Heart left ventricle (tissue), 16 donors: ENCODE measurements at places on chromosomes 11 and 22.

DNA sequence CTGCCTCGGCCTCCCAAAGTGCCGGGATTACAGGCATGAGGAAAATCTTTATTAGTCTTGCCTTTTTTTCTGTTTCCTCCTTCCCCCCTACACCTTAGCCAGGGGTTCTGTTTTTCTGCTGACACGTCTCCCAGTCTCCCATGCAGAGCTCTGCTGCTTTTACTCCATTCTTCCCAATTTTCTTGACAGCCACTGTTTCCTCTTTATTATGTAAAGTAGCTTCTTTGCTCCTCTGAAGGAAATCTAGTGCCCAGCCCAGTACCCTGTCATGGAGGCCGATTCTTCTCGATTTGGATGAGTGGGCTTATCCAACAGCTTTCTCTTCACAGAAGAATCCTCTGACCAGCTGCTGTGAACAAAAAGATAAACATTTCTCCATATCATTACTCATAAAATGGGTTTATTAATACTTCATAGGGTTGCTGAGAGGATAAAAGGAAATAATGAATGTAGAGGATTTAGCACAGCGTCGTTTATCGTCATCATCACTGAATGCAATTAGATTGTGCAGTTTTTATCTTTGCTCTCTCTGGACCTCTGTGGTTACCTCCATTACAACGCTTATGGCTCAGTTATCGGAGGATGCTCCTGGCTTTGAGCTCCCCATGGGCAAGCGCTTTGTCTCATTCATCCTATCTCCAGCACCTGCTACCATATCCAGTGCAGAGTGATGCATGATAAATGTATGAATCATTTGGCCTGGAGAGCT is 375.6 kb upstream of the C11orf87 start:
- DNase-seq: no peak

DNA sequence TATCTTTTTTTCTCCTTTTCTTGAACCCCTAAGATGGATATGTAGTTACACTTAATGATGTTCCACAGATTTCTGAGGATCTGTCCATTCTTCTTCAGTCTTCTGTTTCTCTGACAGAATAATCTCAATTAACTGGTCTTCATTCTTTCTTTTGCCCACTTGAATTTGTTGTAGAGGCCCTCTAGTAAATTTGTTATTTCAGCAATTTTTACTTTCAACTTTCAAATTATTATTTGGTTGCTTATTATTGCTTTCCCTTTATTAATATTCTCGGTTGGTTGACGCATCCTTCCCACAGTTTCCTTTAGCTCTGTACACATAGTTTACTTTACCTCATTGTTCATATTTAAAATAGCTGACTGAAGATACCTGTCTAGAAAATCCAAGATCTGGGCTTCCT is 1013.7 kb upstream of the CNTN5 start:
- DNase-seq: no peak

DNA sequence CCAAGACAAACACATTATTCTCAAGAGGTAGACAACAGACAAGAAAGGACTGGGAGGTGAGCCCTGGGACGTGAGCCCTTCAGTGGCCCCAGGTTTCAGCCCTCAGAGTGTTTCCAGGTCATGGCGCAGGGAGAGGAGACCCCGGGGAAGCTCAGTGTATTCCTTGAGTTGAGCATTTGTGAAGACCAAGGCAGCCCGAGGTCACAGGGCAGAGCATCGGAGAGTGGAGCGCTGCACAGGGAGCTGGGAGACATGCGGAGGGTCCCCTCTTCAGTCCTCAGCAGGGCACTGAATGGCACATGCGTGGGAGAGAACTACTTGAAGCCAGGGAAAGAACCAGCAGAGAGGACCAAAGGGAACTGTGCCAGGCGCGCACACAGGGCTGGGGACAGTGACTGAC is 11.7 kb downstream of the KRTAP5-6 start:
- no peak for DNase-seq

DNA sequence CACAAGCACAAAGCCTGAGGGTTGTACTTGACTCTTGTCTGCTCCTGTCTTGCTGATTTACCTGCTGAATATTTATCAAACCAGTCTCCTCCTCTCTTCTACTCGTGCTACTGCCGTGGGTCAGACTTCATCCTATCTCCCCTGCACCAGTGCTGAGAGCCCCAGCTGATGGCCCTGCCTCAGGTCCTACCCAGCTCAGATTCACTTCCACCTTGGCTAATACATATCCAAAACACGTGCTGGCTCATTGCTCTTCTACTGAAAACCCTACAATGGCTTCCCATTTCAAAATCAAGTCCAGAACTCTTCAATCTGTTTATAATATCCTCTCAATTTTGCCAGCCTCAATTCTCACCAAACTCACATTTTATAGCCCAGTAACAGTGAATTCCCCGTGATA is 48.3 kb downstream of the RAB30 start:
- DNase-seq: no peak

DNA sequence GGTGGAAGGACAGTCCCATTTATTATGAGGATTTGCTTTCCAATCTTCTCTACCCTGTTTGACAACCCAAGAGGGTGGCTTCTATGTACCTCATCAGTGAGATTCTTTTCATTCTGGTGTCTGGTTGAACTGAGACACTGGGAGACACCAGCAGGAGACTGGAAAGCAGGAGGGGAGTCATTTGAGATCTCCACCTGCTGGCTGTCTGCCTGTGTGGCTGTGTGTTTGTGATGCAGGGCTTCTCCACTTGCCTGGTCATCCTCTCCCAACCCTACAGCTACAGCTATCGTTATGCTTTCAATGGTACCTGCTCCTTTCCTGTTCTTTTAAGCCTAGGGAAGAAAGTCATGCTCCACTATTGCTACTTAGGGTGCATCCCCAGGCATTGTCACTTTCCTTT is 48.6 kb downstream of the MRGPRX1 start:
- no peak for DNase-seq

GRCh38 chr11:813456-814096 is 3.8 kb downstream of the RPLP2 start:
- no peak for DNase-seq

GRCh38 chr11:22349491-22349890 is 11.3 kb downstream of the SLC17A6 start:
- DNase-seq: no peak

- no peak for DNase-seq
These were observed 163.8 kb downstream of the CWF19L2 start for GRCh38 chr11:107293677-107294344.

DNA sequence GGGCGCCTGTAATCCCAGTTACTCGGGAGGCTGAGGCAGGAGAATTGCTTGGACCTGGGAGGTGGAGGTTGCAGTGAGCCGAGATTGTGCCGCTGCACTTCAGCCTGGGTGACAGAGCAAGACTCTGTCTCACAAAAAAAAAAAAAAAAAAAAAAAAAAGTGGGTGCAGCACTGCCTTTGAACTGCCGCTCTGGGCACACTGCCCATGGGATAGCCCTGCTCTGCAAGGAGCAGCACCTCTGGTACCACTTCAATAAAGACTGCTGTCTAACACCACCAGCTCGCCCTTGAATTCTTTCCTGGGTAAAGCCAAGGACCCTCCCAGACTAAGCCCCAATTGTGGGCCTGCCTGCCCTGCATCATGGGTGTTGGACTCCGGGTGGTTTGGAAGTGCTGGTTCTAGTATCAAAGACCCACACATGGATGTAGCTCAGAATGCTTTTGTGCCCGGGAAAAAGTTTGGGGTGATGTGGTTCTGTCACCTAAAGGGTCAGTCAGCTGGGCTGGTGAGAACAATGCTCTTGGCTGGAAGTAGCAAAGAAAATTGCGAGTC is 444.3 kb downstream of the TBC1D22A start:
- no peak for DNase-seq

- peak; percentile 75 for DNase-seq
These were observed 146.2 kb downstream of the ATXN10 start for GRCh38 chr22:45817745-45818423.

- DNase-seq: peak; percentile 60
These were observed 33.5 kb downstream of the ETS1 start for GRCh38 chr11:128553662-128554362.

GRCh38 chr22:48835857-48836672 is 991.6 kb downstream of the BRD1 start:
- DNase-seq: peak; percentile 50

GRCh38 chr22:45434981-45435380 is 21.5 kb downstream of the RIBC2 start:
- no peak for DNase-seq

DNA sequence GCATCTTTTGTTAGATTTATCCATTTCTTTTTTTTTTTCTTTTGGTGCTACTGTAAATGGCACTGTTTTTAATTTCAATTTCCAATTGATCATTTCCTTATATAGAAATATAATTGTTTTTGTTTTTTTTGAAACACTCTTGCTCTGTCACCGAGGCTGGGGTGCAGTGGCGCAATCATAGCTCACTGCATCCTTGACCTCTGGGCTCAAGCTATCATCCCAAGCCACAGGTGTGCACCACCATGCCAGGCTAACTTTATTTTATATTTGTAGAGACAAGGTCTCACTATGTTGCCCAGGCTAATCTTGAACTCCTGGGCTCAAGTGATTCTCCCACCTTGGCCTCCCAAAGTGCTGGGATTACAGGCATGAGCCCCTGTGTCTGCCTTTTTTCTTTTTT is 16.4 kb downstream of the FRMD8 start:
- no peak for DNase-seq

GRCh38 chr11:8726395-8726794 is 43.8 kb downstream of the RPL27A start:
- DNase-seq: no peak

DNA sequence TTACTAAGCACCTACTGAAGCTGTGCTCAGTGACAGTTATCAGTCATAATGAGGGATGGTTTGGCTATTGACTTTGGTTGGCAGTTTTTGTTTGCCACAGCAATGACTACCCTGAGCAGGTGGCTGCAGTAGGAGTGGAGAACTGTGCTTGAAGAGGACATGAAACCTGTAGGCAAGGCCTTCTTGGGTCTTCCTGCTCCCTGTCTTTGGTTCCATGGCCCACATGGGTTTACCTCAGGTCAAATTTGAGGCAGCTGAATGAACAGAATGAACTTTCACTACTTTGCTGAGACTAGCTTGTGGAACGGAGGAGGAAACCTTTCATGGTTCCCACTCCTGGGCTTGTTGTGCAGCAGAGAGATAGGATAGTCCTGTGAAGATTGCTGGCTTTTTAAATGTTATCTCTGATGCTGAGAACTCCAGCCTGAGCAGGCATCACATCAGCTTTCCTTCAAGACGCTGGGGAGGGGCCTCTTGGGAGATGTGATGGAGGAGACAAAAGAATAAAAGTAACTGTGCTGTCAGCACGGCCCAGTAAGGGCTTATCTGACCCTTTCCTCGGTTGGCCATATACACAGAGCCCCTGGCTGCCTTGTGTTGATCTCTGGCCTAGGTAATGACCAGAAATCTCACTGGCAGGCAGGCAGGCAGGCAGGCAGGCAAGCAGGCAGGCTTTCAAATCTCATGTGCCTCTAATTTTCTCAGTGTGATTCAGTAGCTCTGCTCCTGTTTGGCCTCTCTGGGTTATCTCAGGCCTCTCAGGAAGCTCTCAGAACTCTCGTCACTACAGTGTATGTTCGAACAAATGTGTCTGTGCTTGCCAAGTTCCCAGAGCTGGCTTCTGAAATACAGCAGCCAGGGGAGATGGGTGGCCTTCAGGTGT is 12.0 kb downstream of the STIM1 start:
- DNase-seq: no peak

- DNase-seq: no peak
These were observed 35.8 kb upstream of the HSD17B12 start for GRCh38 chr11:43644621-43645299.

DNA sequence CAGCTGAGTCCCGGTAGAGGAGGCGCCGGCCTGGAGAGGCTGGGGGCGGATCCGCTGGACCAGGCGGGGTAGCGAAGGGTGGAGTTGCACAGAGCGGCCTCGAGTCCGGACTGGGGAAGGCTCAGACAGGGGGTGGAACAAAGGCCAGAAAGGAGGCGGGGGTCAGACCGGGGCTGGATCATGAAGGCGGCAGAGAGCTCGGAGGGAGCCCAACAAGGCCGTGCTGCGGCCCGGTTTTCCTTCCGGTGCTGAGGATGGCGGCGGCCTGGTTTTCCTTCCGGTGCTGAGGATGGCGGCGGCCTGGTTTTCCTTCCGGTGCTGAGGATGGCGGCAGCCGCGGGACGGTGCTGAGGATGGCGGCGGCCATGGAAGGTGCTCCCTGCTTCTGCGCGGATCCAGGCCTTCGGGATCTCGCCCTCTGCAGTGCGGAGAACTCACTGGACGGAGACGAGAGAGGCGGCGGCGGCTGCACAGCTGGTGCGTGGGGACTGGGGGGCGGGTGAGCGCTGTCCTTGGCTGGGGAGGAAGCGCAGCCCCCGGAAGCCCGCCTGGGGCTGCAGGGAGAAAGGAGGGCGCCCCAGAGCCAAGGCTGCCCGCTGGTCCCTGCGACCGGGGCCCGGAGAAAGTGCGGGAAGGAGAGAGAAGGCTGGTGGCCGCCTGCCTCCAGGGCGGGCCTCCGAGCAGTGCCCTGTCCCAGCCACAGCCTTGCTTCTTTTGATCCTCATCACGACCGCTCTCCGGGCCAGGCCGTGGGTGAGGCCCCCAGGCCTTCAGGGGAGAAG is 350.4 kb upstream of the B3GAT1 start:
- no peak for DNase-seq

DNA sequence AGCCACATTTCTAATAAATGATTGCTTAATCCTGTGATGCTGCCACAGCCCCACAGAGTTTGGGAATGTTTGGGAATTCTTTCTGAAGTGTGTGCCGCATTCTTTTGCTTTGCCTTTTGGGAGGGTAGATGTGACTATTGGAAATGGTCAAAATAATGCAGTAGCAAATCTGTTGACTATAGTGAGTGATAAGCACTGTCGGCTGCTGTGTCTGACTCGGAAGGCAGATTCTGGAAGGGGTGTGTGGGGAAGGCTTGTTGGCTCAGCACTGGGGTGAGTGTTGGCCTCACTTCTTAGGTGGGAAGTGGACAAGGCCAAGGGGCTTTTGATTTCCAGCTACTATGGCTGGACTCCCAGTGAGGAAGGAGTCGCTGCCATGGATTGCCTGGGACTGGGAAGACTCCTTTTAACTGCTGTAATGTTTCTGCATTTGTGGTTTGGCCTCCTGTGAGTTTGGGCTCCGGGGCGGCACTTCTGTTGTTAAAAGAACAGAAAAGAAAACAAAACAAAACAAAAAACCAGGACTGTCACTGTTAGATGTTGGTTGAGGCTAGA is 20.1 kb downstream of the ZBTB16 start:
- DNase-seq: peak; percentile 51

DNA sequence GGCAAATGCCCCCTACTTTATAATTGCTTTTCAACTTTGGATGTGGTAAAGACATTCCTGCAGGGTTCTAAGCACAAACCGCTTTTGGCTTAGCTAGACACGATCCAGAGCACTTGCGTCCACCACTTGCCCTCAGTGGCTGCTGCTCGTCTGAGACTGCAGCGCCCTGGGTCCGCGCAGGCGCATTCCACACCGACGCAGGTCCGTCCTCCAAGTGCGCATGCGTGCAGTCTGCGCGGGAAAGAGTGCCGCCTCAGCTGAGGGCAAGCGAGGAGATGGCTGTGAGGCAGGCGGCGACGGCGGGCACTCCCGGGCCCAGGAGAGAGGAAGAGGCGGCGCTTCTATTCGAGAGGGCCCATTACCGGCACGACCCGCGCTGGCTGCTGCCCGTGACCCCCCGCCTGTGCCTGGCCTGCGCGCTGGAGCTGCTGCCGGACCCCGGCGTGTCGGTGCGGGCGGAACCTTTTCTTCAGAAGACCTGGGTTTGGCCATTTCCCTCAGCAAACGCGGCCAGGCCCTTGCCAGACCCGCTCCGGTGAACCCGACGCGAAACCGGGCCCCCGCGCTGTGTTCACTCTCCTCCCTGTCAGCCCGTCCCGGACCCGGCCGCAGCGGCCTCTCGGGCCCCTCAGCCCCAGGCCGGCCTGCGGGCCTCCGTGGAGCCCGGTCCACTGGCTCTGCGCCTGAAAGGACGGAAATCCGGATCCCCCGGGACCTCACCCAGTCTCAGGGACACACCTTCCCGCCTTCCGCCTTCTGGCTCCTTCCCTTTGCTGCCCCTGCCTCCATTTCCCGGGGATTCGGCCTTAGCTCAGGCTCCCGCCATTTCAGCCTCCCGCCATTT is at the start of gene MEI1:
MEI1 (plus strand) TSS at position 240 of the 844 bp plus-strand sequence; CDS start at position 276, 36 bp downstream.
- DNase-seq: peak; percentile 93
